Activated CD4-positive, alpha-beta T cell treated with anti-CD3 and anti-CD28 coated beads, Interleukin-2, amount 50 U/mL, for 16 hours (primary cell): ENCODE measurements at places on chromosomes 1 and 21.
A peak's percentile ranks its signal among the peaks of the same experiment; 100 is the strongest.

GRCh38 chr1:114082304-114082630, 71.4 kb downstream of the SYT6 start:
- no peak for DNase-seq

- no peak for DNase-seq
Observed at GRCh38 chr1:10001016-10001665, 4.1 kb downstream of the RBP7 start.

- no peak for DNase-seq
Observed at GRCh38 chr1:226574591-226575435, 26.2 kb downstream of the STUM start.

GRCh38 chr1:59692591-59692990, 122.2 kb upstream of the HOOK1 start:
- no peak for DNase-seq

DNA sequence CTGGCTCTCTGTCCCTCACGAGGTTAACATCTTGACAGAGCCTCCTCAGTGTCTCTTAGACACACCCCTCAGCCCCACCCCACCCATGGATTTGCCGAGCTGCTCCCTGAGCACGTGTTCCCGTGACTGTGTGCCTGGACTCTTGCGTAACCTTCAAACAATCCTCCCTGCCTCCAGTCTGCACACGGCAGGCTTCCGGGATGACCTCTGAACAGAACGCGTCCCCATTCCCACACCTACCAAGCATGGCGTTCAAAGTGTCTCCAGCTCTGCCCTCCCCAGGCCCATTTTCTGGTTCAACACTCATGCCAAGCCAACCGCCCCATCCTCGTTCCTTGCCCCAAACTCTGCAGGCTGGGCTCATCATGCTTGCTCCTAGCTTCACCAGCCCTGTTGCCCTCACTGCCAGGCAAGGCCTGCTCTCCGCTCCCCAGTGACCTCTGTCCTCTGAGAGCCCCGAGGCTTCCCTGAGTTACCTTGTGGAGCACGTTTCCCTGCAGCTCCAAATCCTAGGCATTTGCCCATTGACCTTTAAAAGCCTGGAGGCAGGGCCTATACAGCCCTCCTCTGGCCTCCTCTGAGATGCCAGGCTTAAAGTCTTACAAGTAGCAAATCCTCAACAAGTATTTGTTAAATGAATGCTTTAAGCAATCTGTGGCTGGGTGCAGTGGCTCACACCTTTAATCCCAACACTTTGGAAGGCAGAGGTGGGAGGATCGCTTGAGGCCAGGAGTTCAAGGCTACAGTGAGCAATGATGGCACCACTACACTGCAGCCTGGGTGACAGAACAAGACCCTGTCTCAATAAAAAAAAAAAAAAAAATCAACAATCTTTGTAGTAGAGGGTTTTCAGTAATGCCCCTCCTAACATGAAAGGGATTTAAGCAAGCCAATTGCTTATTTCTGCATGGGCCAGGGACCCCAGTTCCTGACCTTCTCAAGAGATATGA, 5.0 kb downstream of the AGT start:
- no peak for DNase-seq

- DNase-seq = no peak
Observed at GRCh38 chr1:37497832-37498231, 16.7 kb downstream of the MEAF6 start.

- no peak for DNase-seq
Observed at GRCh38 chr1:68449901-68450300, at the start of gene RPE65. RPE65 (minus strand) TSS chr1:68449954; CDS start chr1:68449905, 49 bp downstream.

DNA sequence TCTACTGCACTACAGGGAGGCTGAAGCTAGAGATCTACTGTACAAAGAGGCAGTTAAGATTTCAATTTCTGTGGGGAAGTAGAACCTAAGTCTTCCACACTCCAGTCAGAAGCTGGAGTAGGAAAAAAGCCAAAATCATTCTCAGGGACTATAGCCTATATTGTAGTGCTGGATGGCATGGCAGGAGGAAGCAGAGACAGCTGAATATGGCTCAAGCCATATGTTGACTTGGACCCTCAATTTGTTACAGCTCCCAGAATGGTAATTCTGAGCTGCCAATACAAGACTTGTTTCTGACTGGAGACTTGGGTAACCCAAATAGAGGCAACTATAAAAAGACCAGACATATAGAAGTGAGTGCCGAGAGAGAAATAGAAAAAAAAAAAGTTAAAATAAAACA, 200.6 kb downstream of the PTBP2 start:
- DNase-seq = no peak

DNA sequence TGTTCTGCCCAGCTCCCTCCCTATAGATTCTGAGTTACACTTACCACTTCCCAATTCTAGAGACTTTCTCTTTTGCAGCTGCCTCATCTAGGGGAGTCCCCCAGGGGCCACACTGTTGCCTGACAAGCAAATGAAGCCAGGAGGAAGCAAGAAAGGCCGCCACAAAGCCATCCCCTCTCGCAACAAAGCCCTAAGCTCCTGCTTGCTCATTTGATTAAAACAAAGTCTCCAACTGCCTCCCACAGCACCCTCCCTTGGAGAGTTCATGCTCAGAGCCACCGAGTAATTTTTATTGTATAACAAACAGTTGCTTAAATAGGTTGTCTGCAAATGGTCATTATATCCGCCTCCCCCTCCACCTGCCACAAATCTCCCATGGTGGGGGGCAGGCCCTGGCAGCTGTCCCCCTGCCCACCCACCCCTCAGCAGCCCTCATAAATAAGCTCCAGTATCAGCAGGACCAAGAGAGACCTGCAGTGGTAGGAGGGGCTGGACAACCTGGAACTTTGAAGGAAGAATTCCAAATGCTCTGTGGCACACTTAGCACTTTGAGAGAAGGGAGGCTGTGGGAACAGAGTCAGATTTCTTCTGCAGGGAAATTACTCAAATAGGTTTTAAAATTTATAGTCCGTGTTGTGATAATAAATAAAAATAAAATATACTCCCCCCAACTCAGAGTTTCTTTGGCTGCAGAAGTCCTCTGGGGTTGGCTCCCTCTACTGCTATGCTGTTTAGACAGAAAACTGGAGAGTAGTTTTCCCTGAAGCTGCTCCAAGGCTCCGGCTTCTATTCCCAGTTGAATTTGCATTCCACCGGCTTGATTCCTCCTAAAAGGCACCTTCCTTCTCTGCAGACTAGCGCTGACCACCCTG, 237.5 kb downstream of the TTLL7 start:
- no peak for DNase-seq

DNA sequence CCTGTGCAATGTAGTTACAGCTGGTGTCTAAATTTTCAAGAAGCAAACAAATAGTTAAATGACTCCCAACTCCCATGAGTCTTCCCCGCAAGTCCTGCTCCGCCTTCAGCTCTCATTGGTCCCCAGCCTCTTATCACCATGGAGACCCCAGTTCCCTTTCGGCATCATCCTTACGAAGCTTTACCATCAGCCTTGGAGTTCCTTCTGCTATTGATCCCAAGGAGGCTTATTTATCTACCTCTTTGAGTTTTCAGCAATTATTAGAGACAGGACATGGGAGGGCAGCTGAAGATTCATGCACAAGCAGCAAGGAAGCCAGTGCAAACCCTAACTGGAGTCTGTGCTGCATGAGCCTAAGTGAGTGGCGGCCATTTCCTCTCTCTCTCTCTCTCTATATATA, 12.3 kb downstream of the KCNA2 start:
- DNase-seq = no peak

DNA sequence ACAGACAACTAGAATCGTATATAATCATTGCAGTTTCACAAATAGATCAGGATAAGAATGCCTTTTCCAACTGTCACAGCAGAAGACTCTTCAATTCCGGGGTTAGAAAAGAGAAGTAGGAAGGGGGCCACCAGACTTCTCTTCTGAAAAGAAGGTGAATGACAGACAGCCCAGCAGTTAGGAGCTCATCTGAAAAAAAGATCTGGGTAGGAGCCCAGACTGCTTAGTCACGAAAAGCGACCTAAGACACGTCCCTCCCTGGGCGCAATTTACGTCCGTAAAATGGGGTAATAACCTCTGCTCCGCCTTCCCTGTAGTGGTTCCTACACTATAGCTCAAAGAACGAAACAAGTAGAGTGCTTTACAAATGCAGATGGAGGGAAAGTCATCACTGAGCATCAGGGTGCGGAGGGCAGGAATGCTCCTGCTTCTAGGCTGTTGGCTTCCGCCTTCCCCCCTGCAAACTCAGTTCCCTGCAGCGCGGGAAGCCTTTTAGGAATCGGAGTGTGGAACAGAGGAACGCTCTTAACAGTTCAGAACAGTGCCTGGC, 582 bp downstream of the ORC1 start:
- peak; percentile 70 for DNase-seq

- DNase-seq = no peak
Observed at GRCh38 chr1:88188038-88188437, 496.0 kb upstream of the PKN2 start.

- DNase-seq = no peak
Observed at GRCh38 chr1:7398982-7399381, 372.1 kb upstream of the VAMP3 start.

GRCh38 chr21:29870814-29871213, 69.0 kb downstream of the GRIK1 start:
- DNase-seq = no peak

DNA sequence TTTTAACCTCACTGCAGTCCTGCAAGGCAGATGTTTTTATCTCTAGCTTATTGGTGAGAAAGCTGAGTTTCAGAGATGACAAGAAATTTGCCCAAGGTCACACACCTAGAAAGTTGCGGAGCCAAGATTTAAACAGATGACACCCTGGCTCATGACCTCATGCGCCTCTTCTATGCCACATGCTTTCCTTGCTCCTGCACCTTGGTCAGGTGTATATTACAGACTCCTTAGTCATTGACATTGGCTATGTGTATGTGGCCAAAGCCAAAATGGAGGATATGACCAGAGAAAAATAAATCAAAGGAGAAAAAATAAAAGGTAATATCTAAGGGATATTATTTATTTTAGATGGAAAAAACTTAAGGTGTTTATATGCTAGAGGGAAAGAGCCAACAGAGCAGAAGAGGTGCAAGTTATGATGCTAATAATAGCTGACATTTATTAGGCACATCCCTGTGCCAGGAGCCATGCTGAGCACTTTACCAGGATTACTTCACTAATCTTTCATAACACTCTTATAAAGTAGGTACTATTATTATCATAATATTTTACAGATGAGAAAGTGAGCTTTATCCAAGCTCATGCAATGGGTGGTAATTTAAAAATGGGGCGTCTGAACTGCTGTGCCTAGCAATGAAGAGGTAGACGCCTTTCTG, 13.8 kb upstream of the MYOC start:
- no peak for DNase-seq
